ENCODE measurements at places on chromosomes 5 and 9. TPM values are rescaled to one million over a fixed set of nuclear protein-coding genes. Genes with fewer than 3 reads are reported as not detected.

DNA sequence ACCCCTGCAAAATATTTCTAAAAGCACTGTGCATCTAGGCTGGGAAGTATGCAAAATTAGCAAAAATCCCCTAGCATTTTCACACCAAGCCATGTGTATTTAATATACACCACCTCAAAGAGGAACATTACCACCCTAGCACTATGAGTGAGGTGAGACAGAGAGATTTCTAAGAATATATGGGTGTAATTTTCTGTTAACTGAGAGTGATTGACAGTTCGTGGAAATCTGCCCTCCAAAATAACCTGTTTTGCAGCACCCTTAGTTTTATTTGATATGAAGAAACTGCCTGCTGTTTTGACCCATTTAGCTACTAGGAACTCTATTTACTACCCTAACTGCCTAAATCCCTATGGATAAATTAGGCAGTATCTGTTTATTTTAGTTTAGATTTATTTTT, 64.2 kb upstream of the CDKN2B start:
- no peak for DNase-seq
- no peaks in the 10 kb centered on the region for H3K36me3 ChIP-seq
- no peaks in the 10 kb centered on the region for H3K4me1 ChIP-seq
- H3K27me3 ChIP-seq, result no peaks in the 10 kb centered on the region
- no peak overlapping the region for H3K27ac ChIP-seq
- H3K4me3 ChIP-seq, result no peak overlapping the region

DNA sequence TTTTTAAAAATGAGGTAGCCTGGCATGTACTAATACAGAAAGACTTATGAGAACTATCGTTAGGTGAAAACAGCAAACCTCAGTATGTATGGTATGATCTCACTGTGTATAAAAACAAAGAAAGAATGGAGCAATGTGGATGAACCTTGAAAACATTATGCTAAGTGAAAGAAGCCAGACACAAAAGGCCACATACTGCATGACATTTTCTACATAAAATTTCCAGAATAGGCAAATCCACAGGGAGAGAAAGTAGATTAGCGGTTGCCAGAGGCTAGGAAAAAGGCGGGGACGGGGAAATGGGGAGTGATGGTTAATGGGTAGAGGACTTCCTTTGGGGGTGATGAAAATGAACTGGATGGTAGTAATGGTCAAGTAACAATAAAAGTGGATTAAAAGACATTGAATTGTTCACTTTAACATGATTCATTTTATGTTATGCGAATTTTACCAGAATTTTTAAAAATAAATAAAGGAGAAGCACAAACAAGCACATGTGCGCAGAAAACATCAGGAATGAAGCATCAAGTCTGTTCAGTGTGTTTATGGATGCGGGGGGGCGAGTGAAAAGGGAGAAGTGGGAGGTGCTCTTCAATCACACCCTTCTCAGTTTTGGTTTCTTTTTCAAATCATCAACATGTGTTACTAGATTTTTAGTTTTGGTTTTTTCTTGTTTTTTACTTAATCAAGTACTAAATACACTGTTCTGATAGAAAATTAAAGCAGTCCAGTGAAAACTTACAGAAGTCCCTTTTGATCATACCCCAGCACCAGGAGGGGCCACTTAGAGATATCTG, 16.3 kb downstream of the ROR2 start:
- peak overlapping the region; percentile 21 for H3K27ac ChIP-seq
- peaks cover 4% of the 10 kb centered on the region for H3K36me3 ChIP-seq
- H3K4me1 ChIP-seq, result peaks cover 9% of the 10 kb centered on the region
- H3K27me3 ChIP-seq, result no peaks in the 10 kb centered on the region
- peak; percentile 29 for DNase-seq

Gene DOCK2
- polyA plus RNA-seq, result 0.47 TPM

GRCh38 chr9:113456235-113456634, 7.3 kb upstream of the RGS3 start:
- H3K4me1 ChIP-seq, result peaks cover 15% of the 10 kb centered on the region
- H3K4me3 ChIP-seq, result no peak overlapping the region
- peak; percentile 25 for DNase-seq
- no peaks in the 10 kb centered on the region for H3K27me3 ChIP-seq
- H3K27ac ChIP-seq, result peak overlapping the region; percentile 100

DNA sequence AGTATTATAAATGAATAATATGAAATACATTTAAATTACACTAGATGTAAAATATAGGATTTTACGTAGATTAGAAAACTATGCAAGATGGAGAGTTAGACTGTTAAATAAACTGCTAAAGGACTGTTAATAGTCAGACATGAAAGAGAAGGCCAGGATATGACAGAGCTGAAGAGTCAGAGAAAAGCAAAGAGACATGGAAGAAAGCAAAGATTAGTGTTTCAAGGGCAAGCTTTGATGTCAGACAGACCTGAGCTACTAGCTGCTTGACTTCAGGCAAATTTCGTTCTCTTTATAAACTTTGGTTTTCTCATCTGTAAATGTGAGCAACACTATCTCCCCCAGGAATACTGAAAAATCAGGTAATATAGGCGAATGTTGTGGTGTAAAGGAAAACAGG, 161.3 kb downstream of the RAPGEF6 start:
- no peaks in the 10 kb centered on the region for H3K27me3 ChIP-seq
- peaks cover 2% of the 10 kb centered on the region for H3K36me3 ChIP-seq
- no peaks in the 10 kb centered on the region for H3K4me1 ChIP-seq
- no peak overlapping the region for H3K27ac ChIP-seq
- DNase-seq, result no peak

GRCh38 chr9:125513303-125513667, 193.7 kb downstream of the MAPKAP1 start:
- peak overlapping the region; percentile 19 for H3K4me3 ChIP-seq
- no peaks in the 10 kb centered on the region for H3K36me3 ChIP-seq
- H3K27ac ChIP-seq, result peak overlapping the region; percentile 68

GRCh38 chr5:43620944-43621505, 18.0 kb downstream of the NNT start:
- H3K27ac ChIP-seq, result no peak overlapping the region
- no peaks in the 10 kb centered on the region for H3K4me1 ChIP-seq
- no peaks in the 10 kb centered on the region for H3K27me3 ChIP-seq
- peaks cover 8% of the 10 kb centered on the region for H3K36me3 ChIP-seq
- no peak overlapping the region for H3K4me3 ChIP-seq
- DNase-seq, result no peak

- H3K4me3 ChIP-seq, result no peak overlapping the region
- H3K4me1 ChIP-seq, result no peaks in the 10 kb centered on the region
- no peaks in the 10 kb centered on the region for H3K36me3 ChIP-seq
- peak; percentile 12 for DNase-seq
- no peak overlapping the region for H3K27ac ChIP-seq
- H3K27me3 ChIP-seq, result peaks cover 11% of the 10 kb centered on the region
Measured at GRCh38 chr9:36503172-36504088, 69.3 kb upstream of the MELK start.

DNA sequence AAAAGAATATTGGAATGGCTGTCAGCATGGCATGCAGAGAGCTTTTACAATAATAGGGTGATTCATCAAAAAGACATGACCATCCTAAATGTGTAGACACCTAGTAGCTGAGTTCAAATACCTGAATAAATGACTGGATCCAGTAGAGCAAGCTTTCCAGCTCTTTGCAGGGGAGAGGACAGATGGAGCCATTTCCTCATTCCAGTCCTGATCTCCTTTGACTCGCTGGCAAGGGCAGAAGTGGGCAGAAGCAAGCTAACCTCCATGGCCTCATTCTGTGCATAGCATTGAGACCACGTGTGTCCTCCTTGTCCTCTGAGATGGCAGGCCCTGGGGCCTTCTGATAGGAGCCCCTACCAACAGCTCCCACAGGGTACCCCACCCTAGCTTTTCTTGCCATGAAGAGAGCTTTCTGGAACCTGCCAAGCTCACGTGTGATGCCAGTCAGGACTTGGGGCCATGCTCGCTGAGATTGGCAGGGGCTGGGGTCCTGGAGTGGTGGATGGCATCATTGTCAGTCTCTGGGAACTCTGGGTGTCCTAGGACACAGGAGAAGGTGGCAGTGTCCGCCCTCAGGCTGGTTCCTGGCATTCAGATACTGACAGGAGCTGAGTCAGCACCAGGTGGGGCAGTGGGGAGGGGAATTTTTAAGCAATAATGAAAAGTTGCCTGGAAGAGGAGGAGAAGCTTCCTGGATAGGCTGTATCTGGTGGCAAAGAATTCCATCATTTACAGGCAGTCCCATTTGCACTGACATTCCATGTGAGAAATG, 33.6 kb downstream of the WWC1 start:
- H3K4me1 ChIP-seq, result peaks cover 26% of the 10 kb centered on the region
- no peak for DNase-seq
- H3K36me3 ChIP-seq, result no peaks in the 10 kb centered on the region
- H3K27me3 ChIP-seq, result no peaks in the 10 kb centered on the region

Gene SPINK4
- not detected for polyA plus RNA-seq

Gene PCDHGA6
- 4.7 TPM for polyA plus RNA-seq

- no peak for DNase-seq
- H3K27me3 ChIP-seq, result peaks cover 11% of the 10 kb centered on the region
- H3K4me1 ChIP-seq, result no peaks in the 10 kb centered on the region
- no peaks in the 10 kb centered on the region for H3K36me3 ChIP-seq
Measured at GRCh38 chr5:36310138-36310537, 8.4 kb upstream of the RANBP3L start.

DNA sequence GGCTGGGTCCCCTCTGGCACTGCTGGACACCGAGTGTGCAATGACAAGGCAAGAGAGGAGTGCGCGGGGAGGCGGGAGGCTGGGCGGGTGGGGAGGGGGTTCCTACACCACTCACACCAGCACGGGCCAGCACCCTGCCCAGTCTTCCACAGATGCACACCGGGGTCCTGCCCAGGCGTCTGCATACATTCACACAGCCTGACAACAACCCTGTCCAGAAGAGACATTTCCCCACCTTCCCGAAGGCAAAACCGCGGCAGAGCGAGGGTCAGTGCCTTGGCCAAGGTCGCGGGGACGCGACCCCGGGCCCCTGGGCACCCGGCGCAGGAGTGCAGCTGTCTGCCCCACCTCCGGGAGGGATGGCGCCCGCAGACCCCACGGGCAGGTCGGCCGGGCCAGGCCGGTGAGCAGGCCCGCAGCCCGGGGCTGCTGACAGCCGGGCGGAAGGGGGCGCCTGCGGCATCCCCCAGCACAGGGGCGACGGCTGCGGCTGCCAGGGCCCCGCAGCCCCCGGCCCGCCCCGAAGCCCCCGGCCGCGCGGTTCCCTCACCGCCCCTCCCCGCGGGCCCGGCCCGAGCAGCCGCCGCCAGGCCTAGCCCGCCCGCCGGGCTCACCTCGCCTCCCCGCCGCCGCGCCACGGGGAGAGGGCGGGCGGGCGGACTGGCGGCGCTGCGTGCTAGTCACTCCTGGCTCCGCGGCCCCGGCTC, 496 bp downstream of the MAPK9 start:
- H3K27ac ChIP-seq, result peak overlapping the region; percentile 26
- H3K4me1 ChIP-seq, result peaks cover 4% of the 10 kb centered on the region
- no peaks in the 10 kb centered on the region for H3K27me3 ChIP-seq
- H3K36me3 ChIP-seq, result no peaks in the 10 kb centered on the region

GRCh38 chr5:462051-462481, 19.1 kb downstream of the EXOC3 start:
- H3K27me3 ChIP-seq, result no peaks in the 10 kb centered on the region
- no peak overlapping the region for H3K27ac ChIP-seq
- DNase-seq, result no peak
- H3K4me3 ChIP-seq, result no peak overlapping the region

Gene IL13
- polyA plus RNA-seq, result not detected

Gene SLC22A5
- polyA plus RNA-seq, result 7.1 TPM

DNA sequence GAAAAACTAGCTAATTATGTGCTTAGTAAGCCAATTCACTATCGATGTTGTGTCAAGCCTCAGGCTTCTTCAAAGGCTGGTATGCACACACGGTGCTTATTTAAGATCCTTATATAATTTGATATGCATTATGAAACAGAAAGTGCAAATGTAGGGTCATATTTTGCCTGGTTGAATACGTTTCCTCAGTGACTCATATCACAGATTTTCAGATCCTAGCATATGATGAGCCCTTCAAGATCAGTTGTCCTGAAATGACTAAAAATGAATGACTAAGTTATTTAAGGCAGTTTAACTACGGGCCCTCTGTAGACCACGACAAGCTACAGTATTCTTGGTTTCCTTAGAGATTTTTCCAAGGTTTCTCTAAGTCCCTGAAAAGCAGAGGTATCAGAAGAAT, 778.3 kb downstream of the PRELID2 start:
- peak; percentile 71 for DNase-seq
- no peaks in the 10 kb centered on the region for H3K4me1 ChIP-seq
- H3K36me3 ChIP-seq, result no peaks in the 10 kb centered on the region
- H3K4me3 ChIP-seq, result no peak overlapping the region
- no peak overlapping the region for H3K27ac ChIP-seq
- no peaks in the 10 kb centered on the region for H3K27me3 ChIP-seq

Measured in IMR-90 (cell line).